ENCODE measurements at places on chromosomes 12 and 14.

GRCh38 chr14:54622192-54622958 is 55.4 kb downstream of the SAMD4A start:
- DNase-seq: no peak

- no peak for DNase-seq
These were observed 13.6 kb downstream of the TTC9 start for GRCh38 chr14:70655110-70655826.

GRCh38 chr14:50012644-50013043 is 103.7 kb downstream of the VCPKMT start:
- no peak for DNase-seq

- DNase-seq: no peak
These were observed 3.9 kb downstream of the GLTP start for GRCh38 chr12:109876406-109876805.

DNA sequence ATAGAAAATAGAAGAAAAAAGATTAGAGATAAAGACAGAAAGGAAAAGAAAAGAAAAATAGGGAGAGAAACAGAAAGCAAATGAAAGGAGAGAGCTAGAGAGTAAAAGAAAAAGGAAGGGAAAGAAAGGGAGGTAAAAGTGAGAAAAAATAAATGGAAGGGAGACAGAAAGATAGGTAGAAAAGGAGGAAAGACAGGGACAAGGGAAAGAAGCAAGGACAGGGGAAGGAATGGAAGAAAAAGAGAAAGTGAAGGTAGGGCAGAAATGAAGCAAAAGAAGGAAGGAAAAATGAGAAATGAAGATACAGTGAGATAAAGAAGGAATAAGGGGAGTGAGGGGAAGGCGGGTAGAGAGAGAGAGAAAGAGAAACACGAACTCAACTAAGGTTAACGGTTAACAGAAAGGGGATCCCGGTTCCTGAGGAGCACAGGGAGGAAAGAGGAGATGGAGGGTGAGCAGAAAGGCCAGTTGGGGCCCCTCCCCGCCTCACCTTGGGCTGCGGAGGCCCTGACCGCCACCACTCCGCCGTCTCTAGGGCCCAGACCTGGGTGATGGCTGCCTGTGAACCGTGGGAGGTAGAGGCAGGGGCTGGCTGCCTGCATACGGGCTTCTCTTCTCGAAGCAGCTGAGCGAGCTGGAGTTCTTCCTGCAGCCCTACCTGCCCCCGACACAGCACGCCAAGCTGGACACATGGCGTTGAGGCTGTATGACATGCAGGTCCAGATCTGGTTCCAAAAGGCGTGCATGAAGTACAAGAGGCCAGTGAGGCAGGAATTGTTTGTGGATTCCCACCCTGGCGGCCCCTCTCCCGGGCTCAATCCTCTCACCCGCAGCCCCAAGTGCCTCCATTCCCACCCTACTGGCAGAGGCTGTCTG is 59.5 kb downstream of the SMUG1 start:
- DNase-seq: no peak

- DNase-seq: no peak
These were observed 481.0 kb downstream of the EGLN3 start for GRCh38 chr14:33469898-33470297.

- DNase-seq: no peak
These were observed 39.7 kb downstream of the FOXN4 start for GRCh38 chr12:109269428-109269827.

DNA sequence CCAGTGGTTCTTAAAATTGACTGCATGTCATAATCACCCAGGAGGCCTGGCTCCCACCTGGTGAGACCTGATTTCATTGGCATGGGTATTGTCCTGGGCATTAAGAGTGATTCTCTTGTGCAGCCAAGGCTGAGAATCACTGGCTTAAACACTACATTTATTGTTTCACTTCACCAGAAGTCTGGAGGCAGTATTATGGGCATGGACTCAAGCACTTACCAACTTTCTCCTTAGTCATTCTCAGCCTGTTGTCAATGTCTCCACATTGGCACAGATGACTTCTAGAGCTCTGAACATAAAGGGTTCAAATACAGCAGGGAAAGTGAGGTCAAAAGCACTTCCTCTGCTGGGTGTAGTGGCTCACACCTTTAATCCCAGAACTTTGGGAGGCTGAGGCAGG is 25.6 kb upstream of the GCH1 start:
- no peak for DNase-seq

GRCh38 chr12:73136386-73136785 is 864.2 kb downstream of the TRHDE start:
- DNase-seq: no peak
